ENCODE measurements at places on chromosomes 11 and 22. TPM values are rescaled to one million over a fixed set of nuclear protein-coding genes. Genes with fewer than 3 reads are reported as not detected.

CABP4 gene
- 3.3 TPM for total RNA-seq

RCE1 gene
- 22.0 TPM for total RNA-seq

DNA sequence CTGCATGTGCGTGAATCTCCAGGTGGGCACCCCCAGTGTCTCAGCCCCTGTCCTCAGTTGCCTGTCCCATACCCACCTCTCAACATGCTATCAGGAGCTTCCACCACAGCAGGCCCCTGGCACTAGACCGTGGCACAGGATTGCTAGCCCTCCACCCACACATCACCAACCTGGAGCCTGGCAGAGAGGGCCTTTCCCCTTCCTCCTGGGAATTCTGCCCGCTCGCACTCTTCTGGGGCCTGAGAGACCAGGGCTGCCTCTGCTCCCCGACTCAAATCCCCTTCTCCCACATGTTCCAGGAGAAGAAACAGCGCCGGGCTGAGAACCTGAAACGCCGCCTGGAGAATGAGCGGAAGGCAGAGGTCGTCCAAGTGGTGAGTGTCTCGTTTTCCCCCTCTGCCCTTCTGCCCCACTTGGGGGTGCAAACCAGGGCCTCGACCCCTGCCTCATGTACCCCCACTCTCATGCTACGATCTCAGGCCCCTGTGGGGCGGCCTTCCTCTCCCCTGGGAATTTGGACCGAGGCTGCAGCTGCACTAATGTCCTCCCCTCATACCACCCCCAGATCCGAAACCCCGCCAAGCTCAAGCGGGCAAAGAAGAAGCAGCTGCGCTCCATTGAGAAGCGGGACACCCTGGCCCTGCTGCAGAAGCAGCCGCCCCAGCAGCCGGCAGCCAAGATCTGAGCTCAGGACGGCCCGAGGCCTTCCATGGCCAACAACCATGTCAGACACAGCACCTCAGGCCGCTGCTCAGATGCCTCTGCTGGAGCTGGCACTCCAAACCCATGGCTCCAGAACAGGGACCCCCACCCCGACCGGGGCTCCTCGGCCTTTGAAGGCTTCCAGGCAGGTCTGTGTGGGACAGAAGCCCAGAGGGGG, 5.9 kb downstream of the PTGDR2 start:
- no peak for DNase-seq

- DNase-seq: no peak
Observed at GRCh38 chr11:32343325-32344008, 91.9 kb downstream of the WT1 start.

DNA sequence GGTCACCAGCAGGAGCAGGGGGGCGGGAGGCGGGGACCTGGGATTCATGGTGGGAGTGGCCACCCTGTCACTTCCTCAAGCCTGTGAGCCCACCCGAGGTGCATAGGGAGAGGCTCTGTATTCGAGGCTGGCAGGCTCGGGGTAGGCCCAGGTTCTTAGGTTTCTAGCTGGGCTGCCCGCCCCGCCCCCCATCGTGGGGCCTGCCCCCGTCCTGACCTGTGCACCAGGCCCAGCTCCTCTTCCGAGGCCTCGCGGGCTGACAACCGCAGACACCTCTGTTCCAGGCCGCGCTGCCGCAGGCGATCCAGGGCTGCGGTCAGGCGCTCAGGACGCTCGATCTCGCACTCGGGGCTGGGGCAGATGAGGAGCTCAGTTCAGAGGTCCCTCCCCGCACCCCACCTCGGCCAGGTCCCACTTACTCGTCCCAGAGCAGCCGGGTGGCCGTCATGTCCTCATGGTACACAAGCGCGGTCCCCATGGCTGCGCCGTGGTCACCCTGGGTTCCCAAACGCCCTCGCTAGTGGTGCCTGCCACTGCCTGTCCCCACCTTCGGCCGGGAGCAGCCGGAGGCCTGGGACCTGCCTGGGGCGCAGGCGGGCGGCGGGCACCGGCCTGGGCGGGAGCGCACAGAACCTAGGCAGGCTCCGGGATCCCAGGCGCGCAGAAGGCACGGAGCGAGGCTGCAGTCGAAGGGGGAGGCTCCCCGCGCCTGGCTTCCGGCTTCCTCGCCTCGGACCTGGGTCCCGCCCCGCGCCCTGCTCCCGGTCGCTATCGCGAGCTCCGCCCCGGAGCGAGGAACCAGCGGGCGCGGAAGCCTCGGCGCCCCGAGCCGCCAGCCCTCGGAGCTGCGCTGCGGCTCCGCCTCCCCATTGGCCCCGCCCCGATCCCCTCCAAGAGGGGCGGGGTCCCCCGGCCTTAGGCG, at the start of gene HDAC10:
Gene HDAC10, minus strand, starts transcription at position 711 of the 922 bp plus-strand sequence. Its CDS starts 233 bp downstream, at position 478.
- DNase-seq: peak; percentile 90

DNA sequence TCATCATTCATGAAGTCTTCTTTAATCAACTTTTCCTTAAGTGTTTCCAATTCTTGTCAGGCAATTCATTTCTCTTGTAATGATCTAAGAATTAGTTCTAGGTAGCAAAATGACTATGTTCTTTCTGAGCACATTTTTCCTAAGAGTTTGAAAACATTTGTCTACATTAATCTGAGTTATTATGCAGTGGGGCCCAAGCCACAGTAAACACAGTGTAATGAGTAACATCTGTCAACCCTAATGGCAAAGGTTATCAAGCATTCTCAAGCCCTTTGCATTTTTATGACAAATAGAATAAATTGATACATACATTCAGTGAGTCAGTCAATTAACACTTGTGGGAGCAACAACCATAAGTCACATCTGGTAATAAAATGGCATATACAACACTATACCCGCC, 106.7 kb upstream of the ZC3H12C start:
- no peak for DNase-seq

- no peak for DNase-seq
Observed at GRCh38 chr11:128828350-128828749, 38.7 kb downstream of the KCNJ1 start.

GRCh38 chr11:29027436-29027835, 919.2 kb downstream of the METTL15 start:
- DNase-seq: no peak

OR51B2 gene
- total RNA-seq: not detected

PDE3B gene
- 74.9 TPM for total RNA-seq

DNA sequence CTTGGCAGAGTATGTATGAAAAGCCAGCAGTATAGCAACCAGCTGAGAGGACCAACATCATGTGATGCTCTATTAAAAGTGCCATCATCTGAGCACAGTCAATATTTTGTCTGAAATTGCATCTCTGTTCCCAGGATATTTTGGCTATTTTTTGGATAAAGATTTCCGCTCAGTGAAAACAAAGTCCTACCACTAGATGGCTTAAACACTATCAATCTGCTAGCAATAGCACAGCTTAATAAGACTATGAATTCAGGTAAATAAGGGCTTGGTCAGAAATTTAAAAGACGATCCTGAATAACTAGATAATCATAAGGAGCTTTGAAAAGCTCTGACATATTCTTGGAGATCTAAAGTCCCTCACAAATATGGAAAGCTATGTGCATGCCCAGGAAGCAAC, 74.4 kb downstream of the MS4A13 start:
- no peak for DNase-seq

DNA sequence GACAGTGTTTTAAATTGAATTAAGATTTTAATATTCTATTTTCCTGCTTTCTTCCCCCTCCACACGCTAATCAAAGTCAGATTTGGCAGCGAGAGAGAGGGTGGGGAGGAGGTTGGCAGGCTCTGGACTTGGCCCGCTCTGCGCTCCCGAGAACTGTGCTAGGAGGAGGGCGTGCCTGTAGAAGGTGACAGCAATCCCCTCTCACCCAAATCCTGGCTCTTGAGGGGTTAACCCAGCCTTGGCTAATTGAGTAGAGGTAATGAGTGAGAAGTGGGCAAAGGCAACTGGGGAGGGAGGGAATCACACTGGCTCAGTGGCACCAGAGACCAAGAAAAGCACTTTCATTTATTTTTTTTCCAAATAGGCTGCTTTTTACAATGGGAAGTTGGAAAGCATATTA, 42.2 kb downstream of the BUD13 start:
- no peak for DNase-seq

TSSK2 gene
- not detected for total RNA-seq

DNA sequence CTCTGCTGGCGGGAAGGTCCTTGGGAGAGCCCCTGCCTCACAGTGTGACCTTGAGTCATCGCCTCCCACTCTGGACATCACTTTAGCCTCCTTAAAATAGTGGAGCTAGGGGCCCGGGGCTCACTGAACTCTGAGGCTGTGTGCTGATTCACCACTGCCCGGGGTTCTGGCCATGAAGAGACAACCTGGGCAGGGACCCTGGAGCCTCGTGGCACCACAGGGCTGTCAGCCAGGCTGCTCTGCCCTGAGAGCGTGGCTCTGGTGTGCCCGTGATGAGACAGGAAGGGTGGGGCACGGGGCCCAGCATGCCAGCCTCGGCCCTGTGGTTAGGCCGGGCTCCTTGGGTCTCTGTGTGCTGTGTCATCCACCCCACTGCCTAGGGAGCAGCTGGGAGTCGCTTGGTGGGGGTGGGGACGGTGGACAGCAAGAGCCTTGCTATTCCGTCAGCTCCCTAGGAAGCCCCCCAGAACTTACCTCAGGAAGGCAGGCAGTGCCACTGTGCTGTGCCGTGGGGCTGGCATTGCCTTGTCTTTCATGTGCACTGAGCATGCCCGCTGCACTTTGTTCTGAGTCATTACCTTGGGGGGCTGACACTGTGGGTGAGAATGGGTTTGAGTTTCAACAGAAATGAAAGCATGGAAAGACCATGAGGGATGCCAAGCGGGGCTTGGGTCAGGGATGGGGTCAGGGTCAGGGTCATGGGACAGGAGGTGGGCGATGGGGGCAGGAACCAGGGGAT, 31.7 kb downstream of the TPCN2 start:
- DNase-seq: peak; percentile 64

APOA5 gene
- not detected for total RNA-seq

DNA sequence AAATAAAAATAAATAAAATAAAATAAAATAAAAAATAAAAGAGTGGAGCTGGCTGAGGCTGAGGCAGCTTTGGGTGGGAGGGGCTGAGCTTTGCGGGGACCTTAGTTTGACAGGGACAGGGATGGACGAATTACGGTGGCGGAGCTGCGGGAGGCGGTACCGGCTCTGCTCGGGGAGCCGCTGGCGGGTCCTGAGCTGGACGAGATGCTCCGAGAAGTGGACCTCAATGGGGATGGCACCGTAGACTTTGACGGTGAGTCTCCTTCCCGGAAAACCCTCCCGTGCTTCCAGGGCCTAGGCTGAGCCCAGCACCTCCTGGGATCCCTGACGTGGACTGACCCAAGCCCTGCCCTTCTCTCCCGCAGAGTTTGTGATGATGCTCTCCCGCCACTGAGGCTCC, 3.1 kb downstream of the CABP4 start:
- no peak for DNase-seq

GRCh38 chr11:92325416-92325815, 100.8 kb downstream of the FAT3 start:
- no peak for DNase-seq

NAP1L4 gene
- 299 TPM for total RNA-seq

Data from activated CD4-positive, alpha-beta memory T cell treated with anti-CD3 and anti-CD28 coated beads, Interleukin-2, amount 10 ng/mL, durations not matched to agents 7 days and 5 days (primary cell).